ENCODE measurements at places on chromosomes 7 and 10.

GRCh38 chr10:7546385-7546967 lies 120.3 kb downstream of the ITIH5 start:
- DNase-seq: no peak

DNA sequence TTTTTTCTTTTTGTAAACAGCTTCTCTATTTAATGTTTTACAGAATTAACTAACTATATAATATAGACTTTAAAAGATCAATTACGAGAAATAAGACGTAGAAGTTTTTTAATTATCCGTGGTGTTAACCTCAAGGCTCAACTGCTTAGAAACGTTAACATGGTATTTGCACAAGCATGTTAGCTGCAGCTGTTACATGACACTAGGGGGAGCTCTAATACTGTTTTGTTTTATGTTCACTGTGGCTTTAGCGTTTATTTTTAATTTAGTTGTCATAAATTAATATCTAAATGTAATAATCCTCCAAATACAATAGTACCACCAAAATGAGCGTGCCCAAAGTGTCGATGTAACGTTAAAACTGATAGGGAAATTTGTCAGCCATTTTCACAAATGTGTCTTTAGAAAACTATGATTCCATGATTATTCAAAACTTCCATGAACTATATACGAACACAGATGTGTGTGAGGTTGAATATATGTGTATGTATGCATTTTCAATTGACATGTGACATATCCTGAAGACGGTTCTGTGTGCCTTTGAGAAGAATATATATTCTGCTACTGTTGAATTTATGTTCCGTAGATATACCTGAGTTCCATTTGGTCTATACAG lies 828.8 kb upstream of the MBL2 start:
- DNase-seq: no peak

DNA sequence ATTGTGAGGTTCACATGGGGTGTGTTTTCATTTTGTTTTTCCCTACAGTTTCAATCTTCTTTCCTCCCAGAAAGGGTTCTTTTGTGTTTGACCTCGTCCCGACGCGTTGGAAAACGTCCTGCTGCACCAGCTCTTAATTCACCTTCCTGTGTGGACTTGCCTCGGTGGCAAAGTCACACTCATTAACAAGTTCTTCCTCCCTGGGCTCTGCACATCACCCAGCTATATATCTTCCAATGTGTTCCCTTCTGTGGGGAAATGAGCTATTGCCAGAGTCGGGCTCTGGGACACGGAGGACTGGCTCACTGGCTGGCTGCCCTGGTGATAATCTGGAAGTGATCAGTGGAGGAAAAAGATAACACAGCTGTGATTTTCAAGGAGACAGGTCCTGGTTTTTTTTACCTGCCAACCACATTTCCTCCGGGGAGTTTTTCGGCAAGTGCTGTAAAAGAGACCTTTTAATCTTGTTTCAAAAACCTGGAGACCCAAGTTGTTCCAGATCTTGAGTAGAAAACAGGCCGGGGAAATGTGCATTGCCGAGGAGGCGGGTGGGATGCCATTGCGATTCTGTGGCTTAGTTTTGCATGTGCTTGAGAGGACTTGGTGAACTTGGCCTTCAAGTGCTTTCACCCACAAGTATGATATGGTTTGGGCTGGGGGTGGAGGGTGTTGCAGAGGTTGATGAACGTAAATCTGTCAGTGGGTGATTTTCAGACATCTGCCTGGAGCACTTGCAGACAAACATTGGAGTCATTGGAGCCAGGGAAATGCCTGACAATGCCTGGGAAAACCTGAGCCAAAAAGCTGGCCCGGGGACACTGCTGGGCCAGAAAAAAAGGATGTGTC lies 96.5 kb upstream of the CREB5 start:
- no peak for DNase-seq

GRCh38 chr10:13890233-13891127 lies 303.7 kb downstream of the PRPF18 start:
- DNase-seq: peak; percentile 30

GRCh38 chr10:50653142-50653541 lies 29.4 kb upstream of the SGMS1 start:
- DNase-seq: no peak

DNA sequence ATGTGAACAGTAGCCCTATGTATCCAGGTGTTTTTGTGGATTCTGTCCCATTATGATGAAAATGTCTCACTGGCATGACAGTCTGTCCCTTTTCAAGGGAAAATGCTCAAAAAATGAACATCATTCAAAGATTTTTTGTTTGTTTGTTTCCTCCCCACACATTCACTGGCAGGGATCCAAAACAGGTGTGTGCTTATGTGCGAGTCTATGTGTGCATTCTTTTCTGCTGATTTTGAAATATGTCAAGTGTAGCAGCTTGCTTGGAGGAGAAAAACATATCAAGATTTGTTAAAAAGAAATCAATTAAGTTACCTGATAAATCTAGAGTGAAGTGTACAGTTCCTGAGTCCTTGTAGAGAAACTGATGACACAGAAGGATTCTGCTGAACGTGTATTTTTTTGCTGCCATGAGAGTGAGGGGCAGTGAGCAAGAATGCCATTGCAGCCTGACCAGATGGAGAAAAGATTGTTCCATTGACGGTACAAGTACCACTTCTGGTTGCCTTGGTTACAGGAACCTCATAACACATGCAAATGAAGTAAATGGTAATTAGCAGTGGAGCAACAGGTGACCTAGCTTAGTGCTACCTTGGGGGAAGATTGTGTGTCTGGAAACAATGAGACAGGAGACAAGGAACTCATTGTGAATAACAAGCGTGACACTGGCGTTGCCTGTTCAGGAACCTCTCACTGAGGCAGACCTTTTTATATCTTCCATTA lies 277.4 kb upstream of the PHYHIPL start:
- no peak for DNase-seq

DNA sequence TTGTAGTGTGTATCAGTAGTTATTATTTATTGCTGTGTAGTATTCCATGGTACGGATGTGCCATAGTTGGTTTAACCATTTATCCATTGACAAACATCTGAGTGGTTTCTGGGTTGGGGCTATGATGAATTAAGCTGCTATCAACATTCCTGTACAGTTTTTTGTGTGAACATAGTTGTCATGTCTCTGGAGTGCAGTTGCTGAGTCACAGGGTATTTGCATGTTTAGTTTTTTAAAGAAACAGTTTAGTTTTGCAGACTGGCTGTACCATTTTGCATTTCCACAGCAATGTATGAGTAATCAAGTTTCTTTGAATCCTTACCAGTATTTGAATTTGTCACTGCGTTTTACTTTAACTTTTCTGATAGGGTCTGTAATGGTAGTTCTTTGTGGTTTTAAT lies 516.7 kb upstream of the CELF2 start:
- no peak for DNase-seq

DNA sequence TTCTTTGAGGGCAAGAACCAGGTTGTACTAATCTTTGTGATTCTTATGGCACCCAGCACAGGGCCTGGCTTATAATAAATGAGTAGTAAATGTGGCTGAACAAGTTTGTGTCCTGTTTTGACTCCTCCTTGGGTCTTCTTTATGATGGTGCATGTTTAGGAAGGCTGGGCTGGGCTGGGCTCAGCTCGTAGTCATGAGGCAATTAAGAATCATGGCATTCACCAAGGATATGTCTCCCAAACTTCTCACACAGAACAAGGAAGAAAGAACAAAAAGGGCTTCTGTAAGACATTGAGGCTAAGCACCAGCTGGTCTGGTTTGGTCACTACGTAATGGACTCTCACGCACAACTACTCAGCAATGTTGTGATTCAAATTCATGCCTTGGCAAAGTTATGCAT lies 30.5 kb upstream of the YAE1 start:
- DNase-seq: no peak

- DNase-seq: no peak
Observed at GRCh38 chr7:143435266-143435665, 8.0 kb upstream of the TAS2R60 start.

DNA sequence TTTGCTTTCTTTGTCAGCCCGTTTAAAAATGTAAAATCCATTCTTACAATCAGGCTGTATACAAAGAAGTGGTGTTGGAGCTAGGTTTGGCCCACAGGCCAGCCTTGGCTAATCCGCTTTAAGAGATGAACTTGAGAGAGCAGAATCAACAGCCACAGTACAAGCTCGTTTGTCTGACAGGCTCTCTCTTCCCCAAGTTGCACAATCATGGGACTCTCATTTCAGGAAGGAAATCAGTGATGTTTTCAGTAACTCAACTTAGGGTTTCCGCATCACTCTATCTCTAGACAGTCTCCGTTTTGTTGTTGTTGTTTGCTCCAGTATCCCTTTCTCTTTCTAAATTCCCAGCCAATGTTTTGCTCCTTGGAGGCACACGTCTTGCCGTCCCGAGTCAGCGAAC lies 582.0 kb upstream of the MKI67 start:
- DNase-seq: no peak

- no peak for DNase-seq
Observed at GRCh38 chr10:6083523-6084475, 5.0 kb upstream of the RBM17 start.

DNA sequence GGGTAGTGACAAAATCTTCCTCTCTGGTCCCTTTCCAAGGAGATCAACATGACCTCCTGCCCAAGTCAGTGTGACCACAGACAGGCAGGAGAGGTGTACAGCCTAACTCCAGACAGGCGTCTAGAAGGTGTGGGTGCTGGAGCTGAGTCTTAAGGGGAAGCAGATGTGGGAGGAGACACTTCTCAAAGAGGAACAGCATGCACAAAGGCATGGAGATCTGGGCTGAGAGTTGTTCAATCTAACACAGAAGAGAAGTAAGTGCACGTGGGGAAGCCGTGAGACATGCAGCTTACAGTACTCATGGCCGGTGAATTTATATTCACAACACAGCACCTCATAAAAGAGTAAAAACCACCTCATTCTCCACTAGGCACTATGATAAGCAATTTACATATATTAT lies 23.8 kb upstream of the GSDME start:
- no peak for DNase-seq

DNA sequence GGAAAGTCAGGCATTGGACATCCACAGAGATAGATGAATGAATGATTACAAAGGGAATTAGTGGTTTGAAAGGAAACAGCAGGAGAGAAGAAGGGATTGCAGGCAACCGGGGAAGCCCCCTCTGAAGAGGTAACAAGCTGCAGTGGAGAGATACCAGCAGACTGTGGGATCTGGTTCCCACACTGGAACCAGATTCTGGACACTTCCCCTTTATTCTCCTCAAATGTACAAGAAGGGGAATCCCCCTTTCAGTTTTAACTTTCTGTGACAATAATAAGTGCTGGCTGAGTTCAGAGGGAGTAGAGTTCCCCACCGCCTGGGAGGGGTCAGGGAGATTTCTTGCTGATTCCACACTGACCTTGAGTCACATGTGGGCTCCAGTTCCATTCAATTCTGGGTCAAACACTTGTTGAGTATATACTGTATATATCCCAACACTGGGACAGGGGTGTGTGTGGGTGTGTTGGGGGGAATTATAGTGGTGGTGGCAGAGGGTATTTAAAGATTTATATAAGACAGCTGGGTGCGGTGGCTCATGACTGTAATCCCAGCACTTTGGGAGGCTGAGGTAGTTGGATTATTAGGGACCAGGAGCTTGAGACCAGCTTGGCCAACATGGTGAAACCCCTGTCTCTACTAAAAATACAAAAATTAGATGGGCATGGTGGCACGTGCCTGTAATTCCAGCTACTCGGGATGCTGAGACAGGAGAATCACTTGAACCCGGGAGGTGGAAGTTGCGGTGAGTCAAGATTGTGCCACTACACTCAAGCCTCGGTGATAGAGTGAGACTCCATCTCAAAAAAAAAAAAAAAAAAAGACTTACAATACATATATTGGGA lies 16.5 kb upstream of the DDIT4 start:
- DNase-seq: no peak

DNA sequence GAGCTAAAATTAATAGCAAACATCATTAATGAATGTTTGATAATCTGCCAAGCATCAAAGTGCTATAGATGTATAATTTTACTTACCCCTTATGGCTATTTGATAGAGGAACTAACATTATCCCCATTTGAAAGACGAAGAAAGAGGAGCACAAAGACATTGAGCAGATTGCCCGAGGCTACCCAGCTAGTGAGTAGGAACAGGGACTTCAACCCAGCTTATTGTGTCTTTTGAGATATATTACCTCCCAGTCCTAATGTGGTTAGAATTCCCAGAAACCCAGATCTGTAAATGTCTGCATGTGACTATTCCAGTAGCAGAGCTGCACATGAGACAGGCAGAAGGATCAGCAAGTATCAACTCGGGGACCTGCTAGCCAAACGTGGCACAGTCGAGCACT lies 160.1 kb upstream of the AOAH start:
- DNase-seq: no peak

DNA sequence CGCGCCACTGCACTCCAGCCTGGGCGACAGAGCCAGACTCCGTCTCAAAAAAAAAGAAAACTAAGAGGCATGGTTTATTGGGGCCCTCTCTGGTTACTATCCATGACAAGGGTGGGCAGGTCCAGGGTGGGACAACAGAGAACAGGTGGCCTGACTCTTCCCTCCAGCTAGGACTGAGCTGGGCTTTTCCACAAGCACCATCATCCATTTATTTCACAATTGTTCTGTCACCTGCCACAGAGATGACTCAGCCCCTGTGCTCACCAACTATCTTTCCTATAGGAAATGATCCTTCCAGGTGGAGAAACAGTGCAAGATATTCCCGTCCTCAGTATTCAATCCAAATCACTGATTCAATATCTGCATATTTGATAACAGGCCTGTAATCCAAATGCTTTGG lies 44.9 kb upstream of the MYL10 start:
- DNase-seq: no peak

DNA sequence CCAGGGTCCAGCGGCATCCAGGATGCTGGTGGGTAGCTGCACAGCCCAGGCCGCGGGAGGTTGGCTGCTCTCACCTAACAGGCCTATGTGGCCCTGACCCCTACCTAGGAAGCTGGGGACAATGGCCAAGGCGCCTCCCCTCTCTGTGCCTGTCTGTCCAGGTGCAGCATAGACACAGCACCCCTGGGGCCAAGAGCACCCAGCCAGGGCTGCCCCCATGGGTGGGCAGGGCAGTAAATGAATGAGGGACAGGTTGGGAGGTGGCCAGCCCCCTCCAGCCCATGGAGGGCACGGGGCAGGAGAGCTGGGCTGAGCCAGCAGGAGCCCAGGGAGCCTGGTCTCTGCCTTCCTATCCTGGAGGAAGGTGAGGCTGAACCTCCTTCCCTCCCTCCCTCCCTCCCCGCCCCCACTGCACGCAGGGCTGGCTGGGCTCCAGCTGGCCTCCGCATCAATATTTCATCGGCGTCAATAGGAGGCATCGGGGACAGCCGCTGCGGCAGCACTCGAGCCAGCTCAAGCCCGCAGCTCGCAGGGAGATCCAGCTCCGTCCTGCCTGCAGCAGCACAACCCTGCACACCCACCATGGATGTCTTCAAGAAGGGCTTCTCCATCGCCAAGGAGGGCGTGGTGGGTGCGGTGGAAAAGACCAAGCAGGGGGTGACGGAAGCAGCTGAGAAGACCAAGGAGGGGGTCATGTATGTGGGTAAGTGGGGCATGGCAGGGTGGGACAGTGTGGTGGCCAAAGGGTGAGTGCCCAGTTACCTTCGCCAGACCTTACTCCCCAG lies at the start of gene SNCG:
Gene SNCG (plus strand): TSS at position 484 of the 785 bp plus-strand sequence. CDS start 99 bp downstream, at position 583.
- no peak for DNase-seq

Measured in NCI-H526 treated with DMSO at 0.1 percent for 48 hours (cell line).